Activated CD8-positive, alpha-beta memory T cell treated with anti-CD3 and anti-CD28 coated beads for 4 hours (primary cell): ENCODE measurements at places on chromosomes 4 and X.

- no peak for DNase-seq
These were observed 75.9 kb upstream of the AFAP1 start for GRCh38 chr4:8015512-8015911.

DNA sequence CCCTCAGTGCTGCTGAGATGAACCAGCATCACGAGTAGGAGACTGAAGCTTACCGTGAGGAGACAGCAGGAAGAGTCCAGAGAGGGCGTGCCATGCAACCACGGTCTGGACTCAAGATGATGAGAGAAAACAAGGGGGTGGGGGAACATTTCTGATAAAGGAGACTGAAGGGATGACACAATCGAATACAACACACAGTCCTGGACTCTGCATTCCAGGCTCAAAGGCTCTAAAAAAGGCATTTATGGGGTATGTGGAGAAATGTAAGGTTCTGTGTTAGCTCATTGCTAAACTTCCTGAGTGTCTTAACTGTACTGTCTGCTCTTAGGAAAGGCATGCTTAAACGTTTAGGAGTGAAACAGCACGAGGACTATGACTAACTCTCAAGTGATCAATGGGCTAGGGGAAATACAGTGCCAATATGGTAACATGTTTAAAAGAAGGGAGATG is 20.6 kb upstream of the IRAK1 start:
- no peak for DNase-seq

GRCh38 chrX:70313503-70313902 is 23.6 kb downstream of the KIF4A start:
- no peak for DNase-seq

- no peak for DNase-seq
These were observed 63.2 kb downstream of the JAKMIP1 start for GRCh38 chr4:6137027-6137746.

DNA sequence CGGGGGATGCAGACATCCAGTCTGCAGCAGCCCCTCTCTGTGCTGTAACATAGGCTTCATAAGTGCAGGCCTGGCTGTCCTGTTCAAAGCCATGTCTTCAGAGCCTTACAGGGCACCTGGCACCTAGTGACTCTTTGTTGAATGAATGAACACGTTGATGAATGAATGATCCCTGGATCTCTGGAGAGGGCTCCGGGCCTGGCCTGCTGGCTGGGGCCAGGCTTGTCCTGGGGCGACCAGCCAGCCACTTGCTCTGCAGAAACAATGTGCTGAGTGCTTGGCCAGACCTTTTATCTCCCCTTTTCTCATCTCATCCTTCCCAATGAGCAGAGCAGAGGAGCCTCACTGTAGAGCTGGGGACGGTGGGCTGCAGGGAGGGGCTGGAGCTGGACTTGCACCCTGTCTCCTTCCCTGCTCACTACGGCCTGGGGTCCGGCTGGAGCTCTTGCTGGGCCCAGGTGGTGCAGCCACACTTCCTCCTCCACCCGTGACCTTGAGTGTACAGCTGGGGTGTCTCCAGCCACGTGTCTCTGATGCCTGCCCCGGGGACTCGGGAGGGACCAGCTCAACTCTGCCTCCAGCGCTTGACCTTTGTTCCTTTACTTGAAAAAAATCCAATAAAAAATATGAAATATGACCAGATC is 77.9 kb downstream of the PSAPL1 start:
- no peak for DNase-seq

DNA sequence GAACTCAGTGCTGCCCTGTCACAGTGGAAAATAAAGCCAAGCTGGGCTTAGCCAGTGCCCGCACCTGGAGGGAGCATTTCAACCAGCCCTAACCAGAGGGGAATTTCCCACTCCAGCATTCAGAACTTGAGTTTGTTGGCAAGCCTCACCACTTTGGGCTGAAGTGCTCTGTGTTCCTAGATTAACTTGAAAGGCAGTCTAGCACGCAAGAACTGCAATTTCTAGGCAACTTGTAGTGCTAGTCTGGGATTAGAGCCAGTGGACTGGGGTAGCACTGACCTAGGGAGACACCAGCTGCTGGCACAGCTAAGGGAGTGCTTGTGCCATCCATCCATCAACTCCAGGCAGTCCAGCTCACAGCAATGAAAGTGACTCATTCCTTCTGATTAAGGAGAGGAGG is 1060.6 kb upstream of the GRID2 start:
- no peak for DNase-seq

DNA sequence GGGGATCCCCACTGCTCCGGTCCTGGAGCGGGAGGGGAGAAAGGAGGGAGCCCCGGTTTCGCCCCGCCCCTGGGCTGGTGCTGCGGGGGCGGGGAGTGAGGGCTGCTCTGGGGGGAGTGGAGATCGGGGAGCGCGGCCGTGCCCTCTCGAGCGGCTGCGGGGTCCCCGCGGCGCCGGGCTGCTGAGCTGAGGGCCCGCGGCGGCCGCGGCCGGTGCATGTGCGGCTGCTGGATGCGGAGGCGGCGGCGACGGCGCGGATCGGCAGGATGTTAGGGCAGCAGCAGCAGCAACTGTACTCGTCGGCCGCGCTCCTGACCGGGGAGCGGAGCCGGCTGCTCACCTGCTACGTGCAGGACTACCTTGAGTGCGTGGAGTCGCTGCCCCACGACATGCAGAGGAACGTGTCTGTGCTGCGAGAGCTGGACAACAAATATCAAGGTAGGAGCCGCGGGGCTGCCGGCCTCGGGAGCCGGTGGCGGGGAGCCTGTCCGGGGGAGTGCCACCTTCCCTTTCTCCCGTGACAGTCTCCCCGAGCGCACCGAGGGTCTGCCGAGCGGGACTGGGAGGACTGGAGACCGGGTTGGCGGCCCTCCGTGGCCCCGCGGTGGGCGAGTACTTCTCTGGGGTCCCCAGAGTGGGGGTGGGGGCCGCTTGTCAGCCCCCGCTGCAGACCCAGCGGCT is at the start of gene ING2:
ING2 (plus strand) TSS at position 129 of the 681 bp plus-strand sequence; CDS start at position 267, 138 bp downstream.
- DNase-seq: no peak

GRCh38 chr4:51930557-51930956 is 87.6 kb downstream of the DCUN1D4 start:
- no peak for DNase-seq

GRCh38 chr4:26719954-26720552 is 136.2 kb downstream of the TBC1D19 start:
- no peak for DNase-seq

- DNase-seq: no peak
These were observed 127.1 kb downstream of the PJA1 start for GRCh38 chrX:69038188-69038587.

DNA sequence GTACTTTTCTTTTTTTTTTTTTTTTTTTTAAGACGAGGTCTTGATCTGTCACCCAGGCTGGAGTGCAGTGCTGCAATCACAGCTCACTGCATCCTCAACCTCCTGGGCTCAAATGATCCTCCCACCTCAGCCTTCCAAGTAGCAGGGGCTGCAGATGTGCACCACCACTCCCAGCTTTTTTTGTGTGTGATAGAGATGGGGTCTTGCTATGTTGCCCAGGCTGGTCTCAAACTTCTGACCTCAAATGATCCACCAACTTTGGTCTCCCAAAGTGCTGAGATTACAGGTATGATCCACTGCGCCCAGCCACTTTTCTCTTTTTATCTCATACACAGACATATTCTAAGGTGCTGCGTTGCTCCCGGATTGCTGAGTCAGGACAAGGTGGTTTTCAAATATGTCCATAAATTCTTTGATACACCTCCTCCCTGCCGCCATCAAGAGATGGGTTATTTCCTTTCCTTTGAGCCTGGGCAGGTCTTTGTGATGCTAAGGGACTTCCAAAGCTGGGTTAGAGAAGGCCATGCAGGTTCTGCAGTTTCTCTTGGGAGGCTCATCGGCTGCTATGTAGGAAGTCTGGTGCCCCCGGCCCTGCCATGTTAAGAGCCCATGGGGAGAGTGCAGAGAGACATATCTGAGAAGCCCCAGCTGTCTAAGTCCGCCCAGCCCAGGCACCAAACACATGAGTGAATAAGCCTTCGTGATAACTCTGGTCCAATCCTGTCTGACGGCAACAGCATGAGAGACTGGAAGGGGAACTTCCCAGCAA is 8.4 kb upstream of the PLA2G12A start:
- no peak for DNase-seq

DNA sequence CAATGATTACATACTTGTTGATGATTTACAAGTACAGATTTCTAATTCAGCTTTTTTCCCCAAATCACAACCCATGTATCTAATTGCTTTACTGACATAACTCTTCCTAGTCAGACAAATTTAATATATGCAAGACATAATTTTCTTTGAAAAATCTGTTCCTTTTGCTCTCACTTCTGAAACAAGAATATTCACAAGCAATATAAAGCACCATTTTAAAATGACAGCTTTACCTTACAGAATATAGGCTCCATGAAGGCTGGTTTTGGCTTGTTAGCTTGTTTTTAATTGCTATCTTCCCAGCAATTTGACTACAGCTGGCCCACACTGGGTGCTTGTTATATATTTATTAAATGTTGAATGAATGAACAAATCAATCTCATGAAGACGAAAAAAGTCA is 24.5 kb downstream of the GPM6A start:
- no peak for DNase-seq
